ENCODE measurements at places on chromosomes 16 and 17.

DNA sequence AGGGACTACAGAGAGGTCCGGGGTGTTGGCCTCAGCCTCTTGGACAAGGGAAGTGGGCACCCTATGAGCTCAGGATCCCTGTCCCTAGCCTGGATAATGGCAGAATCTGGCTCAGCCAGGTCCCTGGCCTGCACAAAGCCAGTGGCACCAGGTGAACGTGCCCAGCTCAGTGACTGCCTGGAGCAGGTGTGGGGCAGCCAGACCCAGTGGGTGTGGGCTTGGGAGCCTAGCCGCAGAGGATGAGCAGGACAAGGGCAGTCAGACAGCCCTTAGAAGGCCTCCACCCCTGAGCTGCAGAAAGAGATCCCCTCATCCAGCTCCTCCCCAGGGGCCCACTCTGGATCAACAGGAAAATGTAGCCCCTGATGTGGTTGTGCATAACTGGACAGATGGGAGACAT, 585.3 kb downstream of the KCNJ18 start:
- no peak for DNase-seq

GRCh38 chr16:30180741-30181140, 2.7 kb upstream of the CORO1A start:
- no peak for DNase-seq

DNA sequence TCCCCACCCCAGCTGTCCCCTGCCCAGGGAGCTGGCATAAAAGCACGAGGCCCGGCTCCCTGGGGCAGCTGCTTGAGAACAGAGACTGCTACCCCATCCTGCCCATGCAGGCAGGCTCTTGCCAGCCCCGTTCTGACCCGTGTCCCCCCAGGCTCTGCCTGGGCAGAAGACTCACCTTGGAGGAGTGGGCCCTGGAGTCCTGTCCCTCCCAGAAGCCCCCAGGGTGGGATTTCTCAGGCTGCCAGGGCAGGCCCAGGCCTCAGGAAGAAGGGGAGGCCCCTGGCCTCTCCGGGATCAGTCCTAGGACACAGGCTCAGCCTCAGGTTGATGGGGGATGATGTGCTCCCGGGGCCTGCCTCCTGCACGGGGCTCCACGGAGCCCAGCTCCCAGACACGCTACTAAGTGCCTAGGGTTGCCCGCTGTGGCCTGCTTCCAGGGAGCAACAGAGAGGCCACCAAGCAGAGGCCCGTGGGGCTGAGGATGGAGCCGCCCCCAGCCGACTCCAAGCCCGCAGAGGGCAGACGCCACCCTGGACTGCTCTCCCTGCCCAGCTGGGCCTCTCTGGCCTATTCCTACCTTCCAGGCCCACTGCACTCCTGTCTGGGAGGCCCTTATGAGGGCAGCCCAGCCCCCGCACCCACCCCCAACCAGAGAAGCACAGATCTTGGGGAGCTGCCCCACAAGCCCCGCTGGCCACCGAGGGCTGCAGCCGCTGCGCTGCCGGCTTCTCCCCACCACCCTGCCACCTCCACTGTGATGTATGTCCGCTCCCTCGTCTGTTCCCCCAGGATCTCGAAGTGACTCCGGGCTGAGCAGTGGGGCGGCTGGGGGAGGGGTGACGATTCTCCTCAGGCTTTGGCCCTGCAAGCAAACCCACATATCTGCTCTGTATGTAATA, 1.7 kb downstream of the NME3 start:
- DNase-seq = no peak

- no peak for DNase-seq
Observed at GRCh38 chr17:35144840-35145239, 2.7 kb upstream of the NLE1 start.

- DNase-seq = no peak
Observed at GRCh38 chr16:72372087-72373045, 200.4 kb upstream of the PMFBP1 start.

GRCh38 chr16:67957622-67958021, 10.8 kb downstream of the SLC12A4 start:
- no peak for DNase-seq

GRCh38 chr17:4980644-4981216, 6.7 kb downstream of the CAMTA2 start:
- no peak for DNase-seq

GRCh38 chr16:8686031-8686621, 11.7 kb downstream of the ABAT start:
- no peak for DNase-seq

GRCh38 chr16:17387256-17387655, 83.5 kb downstream of the XYLT1 start:
- no peak for DNase-seq

GRCh38 chr17:5695480-5695879, 111.2 kb upstream of the NLRP1 start:
- DNase-seq = no peak

DNA sequence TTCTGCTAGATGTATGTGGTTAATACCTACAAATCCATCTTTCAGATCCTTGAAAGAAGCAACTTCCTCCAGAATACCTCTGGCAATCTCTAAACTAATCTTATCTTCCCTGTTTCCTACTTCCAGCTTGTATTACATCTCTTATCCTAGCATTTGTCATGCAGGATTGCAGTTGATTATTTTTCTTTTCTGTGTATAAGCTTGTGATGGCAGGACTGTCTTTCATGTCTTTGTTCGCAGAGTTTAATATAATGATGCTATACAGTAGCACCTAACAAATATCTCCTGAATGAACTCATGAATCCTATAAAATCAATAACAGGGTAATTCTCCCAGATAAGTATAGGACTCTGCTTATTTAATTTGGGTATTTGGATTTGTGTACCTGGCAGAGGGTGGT, 12.2 kb upstream of the UBE2G1 start:
- no peak for DNase-seq
